NCI-H146 (cell line): ENCODE measurements at places on chromosomes 3 and 15.
A peak's percentile ranks its signal among the peaks of the same experiment; 100 is the strongest.

GRCh38 chr15:50003786-50004334 lies 115.2 kb downstream of the ATP8B4 start:
- DNase-seq, result peak; percentile 55

DNA sequence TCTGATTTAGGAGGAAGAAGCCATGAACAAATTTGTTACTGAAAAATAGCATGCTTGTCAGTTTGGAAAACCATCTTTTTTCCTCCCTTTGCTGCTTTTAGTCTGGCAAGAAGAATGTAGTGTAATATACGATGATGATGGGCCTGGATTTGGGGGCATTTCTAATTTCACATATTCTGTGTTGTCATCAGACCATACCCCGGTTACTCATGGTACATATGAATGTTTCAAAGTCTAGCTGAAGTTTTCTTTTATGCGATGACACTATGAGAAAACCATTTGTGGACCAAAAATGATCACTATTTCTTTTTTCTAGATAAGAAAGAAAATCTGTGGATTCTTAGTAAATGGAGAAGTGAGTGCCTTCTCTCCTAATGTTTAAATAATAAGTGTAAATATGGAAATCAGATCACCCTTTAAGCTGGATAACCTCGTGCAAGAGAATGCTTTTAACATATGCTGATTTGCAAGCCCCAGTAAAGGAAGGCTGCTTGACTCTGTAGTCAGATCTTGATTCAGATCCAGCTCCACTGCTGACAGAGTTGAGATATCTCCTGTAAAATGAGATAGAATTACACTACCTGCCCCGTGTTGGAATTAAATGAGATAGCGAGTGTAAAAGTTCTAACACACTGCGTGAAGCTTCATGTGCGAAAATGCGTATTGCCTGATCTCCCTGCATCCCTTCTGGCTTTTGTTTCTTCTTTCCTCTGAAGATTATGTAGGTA lies 3.0 kb downstream of the MEF2A start:
- DNase-seq, result no peak

DNA sequence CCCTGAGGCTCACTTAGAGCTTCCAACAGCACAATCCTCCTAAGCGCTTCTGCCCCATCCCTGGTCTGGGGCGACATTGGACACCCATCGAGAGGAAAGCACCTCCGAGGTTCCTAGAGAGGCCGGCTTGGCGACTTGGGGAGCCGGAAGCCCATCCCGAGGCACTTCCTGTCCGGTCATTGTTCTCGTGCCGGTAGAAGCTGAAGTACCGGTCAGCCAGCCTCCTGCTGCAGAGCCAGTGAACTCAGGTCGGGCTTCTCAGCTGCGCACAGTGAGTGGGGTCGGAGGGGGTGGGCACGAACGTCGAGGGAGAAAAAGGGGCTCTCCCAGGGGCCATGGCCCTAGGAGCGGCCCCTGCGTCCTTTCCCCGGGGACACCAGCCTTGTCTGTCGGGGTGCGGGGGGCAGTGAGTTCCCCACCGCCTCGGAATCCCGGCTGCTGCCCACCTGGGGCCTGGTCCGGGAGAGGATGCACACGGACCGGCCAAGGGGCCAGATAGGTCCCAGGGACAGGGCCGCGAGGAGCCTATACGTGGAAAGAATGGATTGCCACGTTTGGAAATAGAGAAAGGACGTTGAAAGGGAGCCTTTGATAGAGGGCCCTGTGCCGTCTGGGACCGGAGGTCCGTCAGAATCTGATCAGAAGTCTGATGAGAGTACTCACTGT lies at the start of gene ZNF35:
ZNF35 (plus strand) TSS at position 169 of the 666 bp plus-strand sequence. CDS start 2,336 bp downstream, outside the sequence.
- DNase-seq, result peak; percentile 88

DNA sequence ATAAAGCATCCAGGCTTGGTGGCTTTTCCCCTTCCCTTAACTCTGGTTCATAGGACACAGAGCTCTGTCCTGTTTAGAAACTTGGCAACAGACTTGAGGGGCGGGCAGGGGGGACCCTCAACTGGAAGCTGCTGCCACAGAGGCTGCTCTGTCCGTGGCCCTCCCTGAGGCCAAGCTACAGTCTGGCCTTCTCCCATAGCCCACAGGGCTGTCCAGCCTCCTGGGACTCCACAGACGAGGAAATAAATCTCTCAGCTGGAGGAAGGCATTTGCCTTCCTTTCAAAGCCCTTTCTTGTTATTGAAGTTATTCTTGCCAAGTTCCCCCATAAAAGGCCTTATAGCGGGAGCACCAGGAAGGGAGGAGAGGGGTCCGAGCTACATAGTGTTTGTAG lies 248.8 kb upstream of the TPM1 start:
- no peak for DNase-seq

- DNase-seq, result no peak
These were observed 167.4 kb downstream of the ADAMTS17 start for GRCh38 chr15:100174159-100174903.

- DNase-seq, result no peak
These were observed 188.9 kb downstream of the TLE3 start for GRCh38 chr15:69908590-69909420.

- no peak for DNase-seq
These were observed 34.6 kb downstream of the MCTP2 start for GRCh38 chr15:94265982-94266381.

DNA sequence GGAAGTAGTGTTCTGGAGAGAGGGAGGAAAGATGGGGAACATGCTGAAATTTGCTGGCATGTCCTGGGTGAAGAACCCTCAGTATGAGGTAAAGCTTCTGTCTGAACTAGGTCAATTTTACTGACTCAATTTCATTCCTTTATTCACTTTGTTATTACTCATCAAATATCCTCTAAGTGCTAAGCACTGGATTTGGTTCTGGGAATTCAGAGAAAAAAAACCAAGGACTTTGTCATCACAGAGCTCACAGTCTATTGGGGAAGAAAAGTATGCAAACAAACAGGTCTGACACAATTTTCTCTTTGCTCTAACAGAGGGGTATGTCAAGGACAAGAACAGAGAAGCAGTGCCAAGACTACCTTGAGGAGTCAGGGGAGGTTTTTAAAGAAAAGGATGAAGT lies 68.0 kb downstream of the TFG start:
- no peak for DNase-seq

DNA sequence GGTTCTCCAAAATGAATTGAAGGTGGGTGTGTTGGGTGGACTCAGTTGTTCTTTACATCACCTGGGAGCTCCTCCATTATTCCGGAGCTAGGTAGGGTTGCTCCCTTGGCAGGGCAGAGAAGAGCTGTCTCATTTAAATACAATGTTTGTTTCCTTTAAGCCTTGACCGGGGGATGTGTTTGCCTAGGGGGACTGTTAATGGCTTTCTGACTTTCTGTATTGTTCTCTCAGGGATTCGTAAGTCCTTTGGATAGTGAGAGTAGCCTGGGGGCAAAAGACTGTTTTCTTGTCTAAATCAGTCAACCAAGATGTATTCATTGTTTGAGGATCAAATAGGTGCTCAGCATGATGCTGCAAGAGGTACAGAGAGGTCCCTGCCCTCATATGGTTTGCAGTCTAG lies 71.1 kb downstream of the CDAN1 start:
- DNase-seq, result no peak

- DNase-seq, result no peak
These were observed 155.7 kb downstream of the LIPC start for GRCh38 chr15:58587486-58587885.

DNA sequence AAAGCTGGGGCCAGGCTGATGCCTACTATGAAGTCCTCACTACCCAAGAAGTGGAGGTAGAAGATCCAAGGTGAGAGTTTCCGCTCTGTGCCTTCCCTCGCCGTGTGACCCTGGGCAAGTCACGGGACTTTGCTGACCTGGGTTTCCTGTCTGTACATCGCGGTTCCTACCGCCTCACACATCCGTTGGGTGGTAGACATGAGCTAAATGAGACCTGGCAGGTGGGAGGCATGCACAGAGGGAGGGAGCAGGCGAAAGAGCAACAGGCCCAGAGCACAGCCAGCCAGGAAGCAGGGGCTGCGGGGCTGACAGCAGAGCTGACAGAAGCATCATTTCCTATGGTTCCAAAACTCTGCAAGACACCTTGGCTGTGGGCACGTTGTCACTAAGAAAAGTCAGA lies 157.3 kb upstream of the BHLHE40 start:
- no peak for DNase-seq

GRCh38 chr3:98565843-98566242 lies 27.6 kb downstream of the CPOX start:
- no peak for DNase-seq

- DNase-seq, result no peak
These were observed 8.2 kb upstream of the RTP4 start for GRCh38 chr3:187359798-187360486.

- DNase-seq, result peak; percentile 68
These were observed 605 bp downstream of the DCUN1D1 start for GRCh38 chr3:182979674-182980191.

- DNase-seq, result no peak
These were observed 31.1 kb upstream of the HHATL start for GRCh38 chr3:42733501-42734262.

DNA sequence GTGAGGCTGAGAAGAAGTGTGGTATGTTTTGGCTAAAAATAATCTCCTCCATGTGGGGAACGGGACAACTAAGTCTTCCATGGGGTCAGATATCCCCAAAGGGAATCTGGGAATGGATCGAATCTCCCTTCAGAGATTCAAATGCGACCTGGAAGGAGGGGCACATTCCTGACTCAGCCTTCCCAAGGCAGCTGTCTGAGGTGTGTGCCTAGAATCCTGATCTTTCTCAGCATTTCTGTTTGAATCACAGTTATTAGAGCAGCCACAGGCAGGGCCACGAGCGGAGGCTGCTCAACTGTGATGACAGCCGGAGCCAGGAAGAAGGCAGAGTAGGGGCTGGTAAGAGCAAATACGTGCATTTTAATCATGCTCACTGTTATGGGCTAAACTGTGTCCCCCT lies 135.1 kb downstream of the ADAMTS17 start:
- DNase-seq, result no peak

DNA sequence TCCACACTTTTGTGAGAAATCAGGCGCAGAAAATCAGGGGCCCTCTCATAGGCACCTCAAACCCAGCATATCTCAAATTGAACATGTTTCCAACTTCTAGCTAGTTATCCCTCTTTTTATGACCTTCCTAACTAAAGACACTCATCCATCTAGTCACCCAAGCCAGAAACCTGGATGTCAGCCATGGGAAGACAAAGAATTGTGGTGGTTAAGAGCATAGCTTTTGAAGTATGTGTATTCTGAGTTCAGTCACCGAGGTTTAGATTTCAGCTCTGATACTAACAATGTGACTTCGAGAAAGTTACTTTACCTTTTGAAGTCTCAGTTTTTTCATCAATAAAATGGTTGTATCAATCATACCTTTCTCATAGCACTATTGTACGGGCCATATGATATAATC lies 495.5 kb downstream of the NLGN1 start:
- DNase-seq, result no peak

DNA sequence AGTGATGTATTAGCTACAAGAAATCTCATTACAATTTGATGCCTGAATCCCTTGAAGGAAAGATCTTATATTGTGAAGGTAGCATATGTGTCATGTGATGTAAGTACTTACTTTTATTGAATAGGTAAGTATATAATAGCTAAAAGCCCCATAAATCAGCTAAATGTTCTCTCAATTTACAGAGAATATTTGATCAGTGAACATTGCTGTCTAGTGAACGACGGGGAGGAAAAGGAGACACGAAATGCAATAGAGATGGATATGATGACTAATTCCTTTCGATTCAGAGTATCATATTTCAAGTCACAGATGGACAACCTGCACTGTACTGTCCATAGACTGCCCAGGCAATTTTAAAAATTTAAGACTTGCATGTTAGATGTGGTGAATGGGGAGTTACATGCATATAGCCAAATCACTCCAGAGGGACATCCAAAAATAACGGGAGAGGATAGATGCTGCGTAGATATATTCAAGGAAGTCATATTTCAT lies 462.1 kb upstream of the CDIN1 start:
- DNase-seq, result no peak

DNA sequence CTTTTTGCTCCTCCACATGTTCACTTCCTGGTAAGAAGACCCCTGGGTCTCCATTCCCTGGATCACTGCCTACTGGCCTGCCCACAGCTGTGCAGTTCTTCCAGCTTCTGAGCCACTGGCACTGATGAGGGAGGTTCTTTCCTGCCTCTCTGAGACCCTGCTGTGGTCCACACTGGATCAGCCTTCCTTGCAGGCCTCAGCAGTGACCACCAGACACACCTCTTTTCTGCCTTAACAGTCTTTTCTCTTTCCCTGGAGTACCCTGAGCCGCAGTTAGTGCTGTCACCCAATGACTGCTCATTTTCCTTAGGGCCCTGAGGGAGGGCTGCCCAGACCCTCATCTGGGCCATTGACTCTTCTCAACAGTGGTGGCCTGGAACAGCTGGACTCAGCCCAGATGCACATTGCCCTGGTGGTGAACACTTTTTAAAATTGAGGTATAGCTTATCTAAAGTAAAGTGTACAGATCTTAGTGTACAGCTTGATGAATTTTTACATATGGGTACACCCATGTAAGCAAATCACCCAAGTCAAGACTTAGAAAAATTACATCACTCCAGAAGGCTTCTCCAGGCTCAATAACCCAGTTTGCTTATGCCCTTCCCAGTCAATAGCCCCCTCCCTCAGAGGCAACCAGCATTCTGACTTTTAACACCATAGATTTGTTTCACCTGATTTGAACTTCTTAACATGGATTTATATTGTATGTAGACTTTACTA lies 32.8 kb upstream of the C3orf80 start:
- no peak for DNase-seq

DNA sequence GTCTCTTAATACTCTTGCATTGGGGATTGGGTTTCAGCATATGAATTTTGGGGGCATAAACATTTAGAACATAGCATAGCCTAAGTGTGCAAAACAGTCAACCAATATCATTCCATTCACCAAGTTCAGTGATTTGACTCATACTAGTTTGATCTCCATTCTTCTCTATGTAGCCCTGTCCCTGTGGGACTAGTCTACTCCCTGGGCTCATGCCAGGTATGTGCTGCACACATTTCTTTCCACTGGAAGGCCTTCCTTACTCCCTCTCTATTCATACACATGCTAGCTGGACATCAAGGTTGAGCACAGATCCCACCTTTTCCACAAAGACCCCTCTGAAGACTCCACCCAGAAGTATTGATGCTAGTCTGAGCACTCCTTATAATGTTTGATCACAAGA lies 5.1 kb downstream of the ZDHHC23 start:
- DNase-seq, result no peak

DNA sequence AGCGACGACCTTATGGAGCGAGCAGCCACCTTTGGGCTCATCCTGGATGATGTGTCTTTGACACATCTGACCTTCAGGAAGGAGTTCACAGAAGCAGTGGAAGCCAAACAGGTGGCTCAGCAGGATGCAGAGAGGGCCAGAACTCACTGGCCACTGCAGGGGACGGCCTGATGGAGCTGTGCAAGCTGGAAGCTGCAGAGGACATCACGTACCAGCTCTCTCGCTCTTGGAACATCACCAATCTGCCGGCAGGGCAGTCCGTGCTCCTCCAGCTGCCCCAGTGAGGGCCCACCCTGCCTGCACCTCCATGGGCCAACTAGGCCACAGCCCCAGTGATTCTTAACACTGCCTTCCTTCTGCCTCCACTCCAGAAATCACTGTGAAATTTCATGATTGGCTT lies 10.4 kb downstream of the NR1I2 start:
- no peak for DNase-seq

DNA sequence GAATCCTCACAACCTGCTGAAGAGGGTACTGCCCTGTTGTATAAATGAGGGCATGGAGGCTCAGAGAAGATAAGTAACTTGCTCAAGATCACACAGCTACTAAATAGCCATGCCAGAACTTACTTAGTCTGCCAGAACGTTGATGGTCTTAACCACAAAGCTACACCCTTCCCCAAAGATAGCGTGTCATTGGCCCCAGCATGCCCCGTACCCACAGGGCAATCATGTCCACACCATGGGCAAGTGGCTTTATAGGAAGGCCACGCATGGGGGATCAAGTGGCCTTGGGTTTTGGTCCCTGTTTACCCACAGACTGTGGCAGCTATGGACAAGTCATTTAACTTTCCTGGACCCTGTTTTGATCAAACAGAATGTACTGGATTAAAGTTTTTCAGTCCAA lies 15.9 kb upstream of the ARHGEF3 start:
- DNase-seq, result no peak
